ENCODE measurements at places on chromosomes 6 and 20.

DNA sequence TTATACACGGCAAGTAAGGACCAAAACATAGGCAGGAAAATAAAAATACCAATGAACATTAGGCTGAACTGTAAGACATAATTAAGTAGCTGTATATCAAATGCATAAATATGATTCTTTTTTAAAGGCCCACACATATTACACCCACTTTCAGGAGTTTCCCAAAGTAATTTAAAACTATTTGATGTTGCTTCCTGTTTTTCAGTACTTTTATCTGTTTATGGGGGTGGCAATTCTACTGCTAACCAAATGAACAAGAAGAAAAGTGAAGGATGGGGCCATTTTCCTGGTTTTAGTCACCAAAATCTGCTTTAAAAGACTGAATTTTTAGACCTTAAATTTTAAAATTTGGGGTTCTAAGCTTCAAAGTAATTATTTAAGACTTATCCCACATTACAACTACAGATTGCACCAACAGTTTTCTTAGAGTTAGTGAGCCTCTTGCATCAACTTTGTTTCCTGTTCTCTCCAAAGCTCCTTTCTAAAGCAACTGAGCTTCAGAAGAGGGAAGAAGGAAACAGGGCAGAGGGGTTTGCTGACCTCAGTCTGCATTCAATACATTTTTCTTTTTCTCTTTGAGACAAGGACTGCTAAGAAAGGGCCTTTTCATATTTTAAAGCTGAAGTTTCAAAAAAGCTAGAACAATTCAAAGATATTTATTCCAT lies 191.0 kb downstream of the BACH2 start:
- no peak for DNase-seq

DNA sequence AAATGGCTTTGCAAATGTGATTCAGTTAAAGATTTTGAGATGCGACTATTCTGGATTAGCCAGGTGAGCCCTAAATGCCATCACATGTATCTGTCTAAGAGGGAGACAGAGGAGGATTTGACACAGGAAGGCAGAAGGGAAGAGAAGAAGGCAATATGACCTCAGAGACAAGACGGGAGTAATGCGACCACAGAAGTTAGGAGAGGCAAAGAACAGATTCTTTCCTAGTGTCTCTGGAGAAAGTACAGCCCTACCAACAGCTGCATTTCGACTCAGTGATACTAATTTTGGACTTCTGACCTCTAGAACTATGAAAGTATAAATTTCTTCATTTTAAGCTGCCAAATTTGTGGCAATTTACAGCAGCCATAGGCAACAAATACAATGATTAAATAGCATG lies 24.2 kb upstream of the TPD52L1 start:
- no peak for DNase-seq

GRCh38 chr6:40307712-40308111 lies 279.5 kb downstream of the LRFN2 start:
- DNase-seq, result no peak

DNA sequence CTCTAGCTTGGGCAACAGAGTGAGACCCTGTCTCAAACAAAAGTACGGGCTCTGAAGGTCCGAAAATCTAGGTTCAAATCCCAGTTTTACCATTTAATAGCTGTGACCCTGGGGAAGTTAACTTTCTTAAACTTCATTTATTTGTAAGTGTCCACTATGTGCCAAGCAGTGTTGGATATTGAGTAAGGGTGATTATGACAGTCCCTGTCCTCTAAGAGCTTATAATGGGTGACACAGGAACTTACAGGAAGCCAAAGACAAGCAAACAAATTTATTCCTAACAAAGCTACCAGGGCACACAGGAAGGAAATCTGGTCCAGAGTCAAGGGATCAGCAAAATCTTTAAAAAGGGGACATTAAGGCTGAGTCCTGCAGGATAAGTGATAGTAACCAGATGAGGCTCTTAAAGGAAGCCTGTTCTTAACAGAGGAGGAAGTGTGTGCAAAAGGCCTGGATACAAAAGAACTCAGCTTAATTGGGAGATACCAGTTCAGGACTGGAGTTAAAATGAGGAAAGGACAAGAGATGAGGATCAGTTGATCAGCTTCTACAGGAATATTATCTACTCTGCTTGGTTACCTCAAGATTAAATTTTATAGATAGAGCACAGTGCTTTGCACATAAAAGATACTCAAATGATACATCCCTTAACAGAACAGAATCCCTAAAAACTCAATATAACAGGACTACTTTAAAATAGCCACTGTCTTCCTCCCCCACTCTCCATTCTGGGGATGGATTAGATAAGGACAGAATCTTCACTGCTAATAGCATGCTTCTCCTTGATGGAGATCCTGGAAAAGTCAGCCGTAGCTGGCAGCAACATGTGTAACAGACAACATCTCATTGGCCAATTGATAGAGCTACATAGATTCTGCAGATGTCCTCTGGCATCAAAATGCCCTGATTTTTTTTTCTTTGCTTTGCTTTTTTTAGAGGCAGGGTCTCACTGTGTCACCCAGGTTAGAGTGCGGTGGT lies 6.1 kb downstream of the SNX3 start:
- no peak for DNase-seq
